ENCODE measurements at places on chromosomes 3 and 15. TPM values are rescaled to one million over a fixed set of nuclear protein-coding genes. Genes with fewer than 3 reads are reported as not detected.

GRCh38 chr3:105465251-105465853, 98.6 kb downstream of the ALCAM start:
- no peak for DNase-seq

DNA sequence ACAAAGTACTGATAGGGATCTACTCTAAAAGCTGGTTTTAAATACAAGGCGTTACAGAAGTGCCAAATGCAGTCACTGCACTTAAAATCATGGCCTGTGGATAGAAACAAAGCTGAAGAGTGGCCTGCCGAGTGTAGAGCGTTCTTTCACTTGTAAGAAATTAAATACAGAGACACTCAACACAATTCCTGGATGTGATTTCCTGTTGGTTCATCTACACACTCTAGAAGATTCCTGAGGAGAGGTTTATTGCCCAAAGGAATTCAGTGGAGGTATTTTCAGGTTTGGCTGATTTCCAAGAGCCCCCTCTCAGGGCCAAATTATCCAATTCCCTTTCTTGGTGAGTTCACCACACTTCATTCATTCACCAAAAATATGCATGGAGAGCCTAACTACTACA, 200.3 kb upstream of the IL12A start:
- DNase-seq: peak; percentile 85

DIPK2A gene
- 19.1 TPM for total RNA-seq

DNA sequence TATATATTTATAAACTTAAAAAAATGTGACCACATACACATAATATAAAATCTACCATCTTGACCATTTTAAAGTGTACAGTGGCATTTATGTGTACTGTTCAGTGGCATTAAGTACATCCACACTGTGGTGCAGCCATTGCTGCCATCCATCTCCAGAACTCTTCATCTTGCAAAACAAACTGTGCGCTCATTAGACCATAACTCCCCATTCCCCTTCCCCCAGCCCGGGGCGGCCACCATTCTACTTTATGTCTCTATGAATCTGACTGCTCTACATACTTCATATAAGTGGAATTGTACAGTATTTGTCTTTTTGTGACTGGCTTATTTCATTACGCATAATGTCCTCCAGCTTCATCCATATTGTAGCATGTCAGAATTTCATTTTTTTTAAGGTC, 47.8 kb downstream of the CTXND1 start:
- no peak for DNase-seq

- peak; percentile 25 for DNase-seq
Measured at GRCh38 chr15:79923079-79923514, 26.3 kb upstream of the MTHFS start.

- no peak for DNase-seq
Measured at GRCh38 chr3:28637742-28638141, 289.1 kb upstream of the AZI2 start.

DNA sequence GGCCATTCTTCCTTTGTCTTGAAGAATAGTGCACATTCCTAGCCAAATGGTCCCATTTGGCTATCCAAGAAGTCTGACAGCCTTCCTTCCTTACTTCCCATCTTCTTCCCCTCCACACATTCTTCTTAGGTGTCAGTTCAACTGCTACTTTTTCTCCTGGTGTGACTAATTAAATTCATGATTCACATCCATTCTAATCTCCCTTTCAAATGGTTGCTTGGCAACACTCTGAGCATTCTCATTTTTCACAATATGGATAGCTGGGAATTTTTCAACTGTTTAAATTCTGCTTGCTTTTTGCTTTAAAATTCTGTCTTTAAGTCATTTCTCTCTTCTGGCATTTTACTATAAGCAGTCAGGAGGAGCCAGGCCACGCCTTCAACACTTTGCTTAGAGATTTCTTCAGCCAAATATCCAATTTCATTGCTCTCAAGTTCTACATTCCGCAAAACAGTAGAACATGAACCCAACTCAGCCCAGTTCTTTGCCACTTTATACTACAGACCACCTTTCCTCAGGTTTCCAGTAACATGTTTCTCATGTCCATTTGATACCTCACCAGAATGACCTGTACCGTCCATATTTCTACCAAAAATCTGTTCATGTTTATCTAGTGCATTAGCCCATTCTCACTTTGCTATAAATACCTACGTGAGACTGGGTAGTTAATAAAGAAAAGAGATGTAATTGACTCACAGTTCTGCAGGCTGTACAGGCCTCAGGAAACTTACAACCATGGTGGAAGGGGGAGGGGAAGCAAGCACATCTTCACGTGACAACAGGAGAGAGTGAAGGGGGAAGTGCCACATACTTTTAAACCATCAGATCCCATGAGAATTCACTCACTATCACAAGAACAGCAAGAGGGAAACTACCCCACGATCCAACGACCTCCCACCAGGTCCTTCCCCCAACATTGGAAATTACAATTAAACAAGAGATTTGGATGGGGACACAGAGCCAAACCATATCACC, 31.9 kb upstream of the MCF2L2 start:
- peak; percentile 50 for DNase-seq

ITPKA gene
- 1.0 TPM for total RNA-seq

CPLX3 gene
- total RNA-seq: not detected

CSTA gene
- total RNA-seq: 0.55 TPM

DNA sequence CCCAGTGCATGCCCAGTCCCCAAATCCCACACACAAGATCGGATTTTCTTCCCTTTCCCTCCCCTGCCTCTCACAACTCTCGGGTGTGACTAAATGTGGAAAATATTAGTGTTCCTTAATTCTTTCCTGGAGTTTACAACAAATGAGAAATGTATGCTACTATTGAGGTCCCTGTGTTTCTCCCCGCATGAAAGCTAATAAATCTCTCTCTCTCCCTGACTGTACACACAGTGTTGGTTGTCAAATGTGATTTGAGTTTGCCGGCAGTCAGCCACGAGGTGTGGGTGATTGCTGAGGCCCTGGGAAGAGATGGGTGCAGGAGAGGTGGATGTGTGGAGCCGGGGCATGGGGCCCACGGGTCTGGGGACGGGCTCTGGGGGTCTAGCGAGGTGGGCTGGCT, 161.4 kb upstream of the IQSEC1 start:
- DNase-seq: no peak

- no peak for DNase-seq
Measured at GRCh38 chr3:4139462-4140140, 163.6 kb upstream of the SETMAR start.

GRCh38 chr15:63324770-63325169, 47.4 kb downstream of the APH1B start:
- DNase-seq: no peak

DNA sequence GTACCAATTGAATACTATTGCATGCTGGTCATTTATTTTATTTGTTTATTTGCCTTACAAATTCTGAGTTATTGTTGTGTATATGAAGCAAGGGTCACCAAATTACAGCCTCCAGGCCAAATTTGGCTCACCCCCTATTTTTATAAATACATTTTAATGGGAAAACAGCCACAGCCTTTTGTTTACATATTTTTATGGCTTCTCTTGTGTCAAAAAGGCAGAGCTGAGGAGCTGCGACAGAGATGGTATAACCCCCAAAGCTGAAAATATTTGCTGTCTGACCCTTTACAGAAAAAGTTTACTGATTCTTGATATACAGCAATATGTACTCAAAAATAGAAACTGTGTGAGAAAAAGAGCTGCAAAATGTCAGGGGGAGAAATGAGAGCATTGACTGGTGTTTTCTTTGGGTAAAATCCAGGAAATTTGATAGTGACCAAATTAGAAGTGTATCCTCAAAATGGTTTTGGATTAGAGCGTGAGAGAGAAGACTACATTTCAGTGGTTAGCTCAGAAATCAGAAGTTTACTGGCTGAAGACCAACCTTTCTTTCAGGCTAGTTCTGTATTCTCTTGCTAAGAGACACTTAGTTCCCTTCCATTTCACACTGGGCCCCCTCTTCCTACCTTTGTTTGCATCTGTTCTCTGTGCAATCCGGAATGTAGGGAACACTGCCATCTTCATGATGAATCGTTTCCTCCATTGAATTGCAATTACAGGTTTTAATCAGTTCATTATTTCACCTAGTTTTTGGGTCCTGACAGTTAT, 757.8 kb downstream of the AGBL1 start:
- DNase-seq: peak; percentile 72

DNA sequence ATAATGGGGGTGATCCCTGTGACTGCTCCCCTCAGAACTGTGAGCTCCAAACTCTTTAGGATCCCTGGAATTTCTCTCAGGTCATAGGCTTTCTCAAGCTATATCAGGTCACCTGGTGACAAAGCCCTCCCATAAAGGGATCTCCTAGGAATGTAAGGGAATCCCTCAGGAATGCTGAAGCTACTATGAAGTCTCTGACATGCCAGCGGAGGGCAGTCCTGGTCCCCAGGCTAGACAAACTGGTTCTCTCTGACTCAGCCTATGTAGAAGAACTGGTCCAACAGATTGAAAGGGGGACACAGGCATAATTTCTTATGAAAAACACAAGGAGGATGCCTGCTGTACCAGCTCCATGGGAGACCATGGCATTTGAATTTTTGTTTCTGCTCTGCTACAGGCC, 6.7 kb downstream of the LPCAT4 start:
- DNase-seq: no peak

PLD1 gene
- total RNA-seq: 24.0 TPM

GRCh38 chr15:92520914-92521623, 127.4 kb downstream of the ST8SIA2 start:
- no peak for DNase-seq

PLSCR5 gene
- not detected for total RNA-seq

CCDC33 gene
- total RNA-seq: 0.96 TPM

GRCh38 chr3:170811515-170811914, 58.5 kb downstream of the RPL22L1 start:
- DNase-seq: peak; percentile 58

C3orf85 gene
- not detected for total RNA-seq

PAQR9 gene
- 0.22 TPM for total RNA-seq
